Activated CD4-positive, alpha-beta T cell treated with anti-CD3 and anti-CD28 coated beads for 48 hours (primary cell): ENCODE measurements at places on chromosomes 2 and 18.

GRCh38 chr2:31413862-31414550 is 536 bp downstream of the XDH start:
- DNase-seq = no peak

DNA sequence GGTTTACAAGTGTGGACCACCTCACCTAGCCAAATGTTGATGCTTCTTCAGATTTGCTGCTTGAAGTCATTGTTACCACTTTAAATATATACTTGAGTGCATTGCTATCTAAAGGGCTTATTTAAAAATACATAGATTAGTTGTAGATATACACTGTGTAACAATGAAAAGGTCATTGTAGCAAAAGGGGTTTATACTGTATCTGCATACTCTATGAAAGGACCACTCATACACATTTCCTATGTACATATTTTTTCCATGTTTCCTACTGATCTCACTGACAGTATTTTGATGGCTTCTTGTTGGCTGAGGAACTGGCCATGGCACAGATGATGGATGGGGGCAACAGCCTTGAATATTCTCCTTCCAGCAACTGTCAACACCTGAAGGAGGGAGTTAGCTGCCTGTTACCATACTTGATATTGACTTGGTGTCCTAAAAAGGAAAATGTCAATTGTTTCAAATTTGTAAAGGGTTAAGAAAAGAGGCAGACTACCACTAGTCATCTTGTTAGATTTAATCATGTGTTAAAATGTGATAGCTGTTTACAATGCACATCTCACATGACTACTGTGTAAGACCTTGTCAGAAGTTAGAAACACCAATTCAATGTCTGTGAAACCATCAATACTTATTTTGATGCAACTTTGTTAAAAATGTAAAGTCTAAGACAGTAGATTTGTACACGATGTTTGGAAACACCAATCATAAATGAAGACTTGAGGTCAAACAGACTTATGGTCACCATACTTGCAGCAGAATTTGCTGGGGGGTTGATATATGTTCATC is 33.5 kb downstream of the RAB10 start:
- no peak for DNase-seq

GRCh38 chr2:31347750-31348149 is 66.8 kb downstream of the XDH start:
- no peak for DNase-seq

DNA sequence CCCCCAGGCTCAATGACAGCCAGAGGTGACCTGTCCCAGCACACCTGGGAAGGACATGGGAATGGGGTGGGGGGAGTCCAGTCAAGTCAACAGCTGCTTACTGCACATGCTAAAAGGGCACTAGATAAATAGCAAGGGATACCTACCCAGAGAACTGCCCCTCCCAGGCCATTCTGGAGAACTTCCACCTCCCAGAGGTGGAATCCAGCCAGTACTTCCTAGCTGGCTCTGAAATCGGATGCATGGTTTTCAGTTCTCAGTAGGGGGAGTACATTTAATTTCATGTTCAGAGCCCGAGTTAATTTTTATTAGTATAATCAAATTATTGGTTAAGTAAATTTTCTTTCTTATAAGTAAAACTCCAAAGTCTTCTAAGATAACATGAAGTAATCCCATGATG is 28.9 kb upstream of the ITGA6 start:
- no peak for DNase-seq

DNA sequence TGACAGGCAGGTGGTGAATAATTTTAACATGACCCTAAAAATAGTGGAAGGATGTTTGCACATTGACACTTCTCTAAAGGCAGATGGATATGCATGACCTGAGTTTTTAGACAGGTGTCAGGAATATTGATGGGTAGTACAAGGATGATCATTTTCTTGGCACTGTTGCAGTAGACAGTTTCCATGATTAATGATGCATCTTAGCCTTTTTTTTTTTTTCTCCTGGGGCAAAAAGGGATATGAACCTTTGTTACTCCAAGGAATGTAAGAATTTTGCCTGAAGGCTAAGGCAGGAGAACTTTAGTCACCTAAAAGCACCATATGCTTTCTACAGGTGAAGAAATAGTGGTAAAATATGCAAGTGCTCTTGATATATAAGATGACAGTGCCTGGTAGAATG is 136.3 kb upstream of the CAVIN2 start:
- no peak for DNase-seq

DNA sequence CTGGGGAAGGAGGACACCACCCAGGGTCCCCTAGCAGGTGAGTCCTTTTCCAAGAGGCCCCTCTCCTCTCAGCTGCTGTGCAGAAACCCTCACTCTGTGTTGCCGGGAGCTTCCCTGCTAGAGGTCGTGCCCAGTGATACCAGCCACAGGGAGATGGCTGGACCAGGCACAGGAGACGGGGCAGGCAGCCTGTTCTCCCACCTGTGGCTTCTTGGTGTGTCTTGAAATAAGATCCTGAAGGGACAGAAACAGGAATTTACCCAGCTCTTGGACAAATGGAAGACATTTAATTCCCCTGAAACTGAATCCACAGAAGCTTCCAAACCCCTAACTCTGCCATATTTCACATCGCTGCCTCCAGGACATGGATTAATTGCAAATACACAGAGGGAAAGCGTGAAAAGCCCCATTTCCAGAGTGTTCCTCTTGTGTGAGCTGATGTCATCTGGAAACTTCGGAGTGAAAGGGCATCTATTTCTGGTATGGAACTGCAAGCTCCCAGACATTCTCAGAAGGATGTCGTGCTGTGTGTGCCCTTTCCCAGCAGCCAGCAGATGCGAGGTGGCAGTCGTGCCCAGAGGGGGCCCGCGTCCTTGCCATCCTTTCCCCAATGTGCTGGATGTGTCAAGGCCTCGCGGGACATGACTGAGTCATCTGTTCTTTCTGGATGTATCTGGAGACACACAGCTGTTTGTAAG is 177.7 kb downstream of the SEPTIN10 start:
- DNase-seq = no peak

- DNase-seq = no peak
Observed at GRCh38 chr2:85534881-85535280, 4.1 kb upstream of the MAT2A start.

DNA sequence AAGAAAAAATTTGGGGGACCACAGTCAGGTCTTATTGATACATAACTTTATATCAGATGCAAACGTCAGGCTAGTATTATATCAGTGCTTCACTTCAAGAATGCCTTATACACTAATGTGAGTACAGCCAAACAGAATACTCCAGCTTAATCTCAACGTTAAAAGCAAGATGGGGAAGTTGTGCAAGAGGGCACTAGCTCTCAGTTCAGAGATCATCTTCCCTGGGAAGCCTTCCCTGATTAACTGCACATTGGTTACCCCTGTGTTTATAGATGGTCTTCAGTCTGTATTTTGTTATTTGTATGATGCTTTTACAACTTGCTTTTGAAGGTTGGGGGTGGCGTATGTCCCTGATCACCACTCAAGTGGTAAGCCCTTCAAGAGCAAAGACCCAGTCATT is 11.4 kb downstream of the EPAS1 start:
- no peak for DNase-seq

DNA sequence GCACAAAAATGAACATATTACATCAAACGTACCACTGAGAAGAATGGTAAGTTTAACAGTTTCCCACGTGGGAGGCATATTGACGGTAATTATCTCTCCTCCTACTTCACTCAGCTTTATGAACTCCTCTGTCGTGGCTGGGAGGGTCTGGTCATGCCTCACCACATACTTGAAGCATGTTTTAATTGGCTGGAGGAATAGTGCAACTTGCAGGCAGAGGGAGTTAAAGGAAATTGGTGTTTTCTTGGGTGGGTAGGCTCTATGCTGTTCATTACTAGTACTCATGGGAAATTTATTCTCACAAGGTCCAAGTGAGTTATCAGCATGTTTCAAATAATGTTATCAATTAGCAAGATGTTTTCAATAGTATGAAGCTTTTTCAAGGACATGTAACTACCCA is 767.0 kb downstream of the PLCL1 start:
- DNase-seq = no peak

GRCh38 chr2:160266037-160266551 is 66.0 kb upstream of the ITGB6 start:
- DNase-seq = peak; percentile 15

DNA sequence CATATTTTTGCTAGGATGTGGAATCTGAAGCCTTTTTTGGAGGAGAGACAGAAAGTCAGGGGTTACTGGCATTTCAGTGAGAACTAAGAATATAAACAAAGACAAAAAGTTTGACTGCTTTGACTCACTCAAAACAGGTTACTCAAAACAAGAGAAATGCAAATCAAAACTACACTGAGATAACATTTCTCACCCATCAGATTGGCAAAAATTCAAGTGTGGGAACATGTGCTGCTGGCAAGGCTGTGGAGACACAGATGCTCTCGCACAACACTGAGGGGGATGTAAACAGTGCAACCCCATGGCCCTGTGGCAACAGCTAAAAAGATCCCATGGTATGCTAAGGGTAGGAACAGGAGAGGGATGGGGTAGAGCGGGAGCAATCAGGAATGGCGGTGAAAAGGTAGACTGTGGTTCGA is 86.6 kb downstream of the DTNB start:
- peak; percentile 31 for DNase-seq

DNA sequence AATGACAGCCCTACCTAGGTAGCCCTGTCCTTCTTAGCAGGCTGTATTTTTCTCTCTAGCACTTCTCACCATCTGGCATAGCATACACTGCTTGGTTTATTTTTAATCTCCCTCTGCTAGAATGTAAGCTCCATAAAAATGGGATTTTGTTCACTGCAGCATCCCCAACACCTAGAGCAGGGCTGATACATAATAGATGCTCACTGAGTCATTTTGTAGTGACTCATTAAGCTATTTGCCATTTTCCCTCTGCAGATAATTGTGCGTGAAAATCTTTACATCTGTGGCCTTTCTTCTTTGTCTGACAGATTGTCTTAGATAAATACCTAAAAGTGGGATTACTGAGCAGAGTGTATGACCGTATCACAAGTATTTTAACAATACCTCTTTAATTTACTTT is 82.5 kb downstream of the CERS6 start:
- DNase-seq = no peak

DNA sequence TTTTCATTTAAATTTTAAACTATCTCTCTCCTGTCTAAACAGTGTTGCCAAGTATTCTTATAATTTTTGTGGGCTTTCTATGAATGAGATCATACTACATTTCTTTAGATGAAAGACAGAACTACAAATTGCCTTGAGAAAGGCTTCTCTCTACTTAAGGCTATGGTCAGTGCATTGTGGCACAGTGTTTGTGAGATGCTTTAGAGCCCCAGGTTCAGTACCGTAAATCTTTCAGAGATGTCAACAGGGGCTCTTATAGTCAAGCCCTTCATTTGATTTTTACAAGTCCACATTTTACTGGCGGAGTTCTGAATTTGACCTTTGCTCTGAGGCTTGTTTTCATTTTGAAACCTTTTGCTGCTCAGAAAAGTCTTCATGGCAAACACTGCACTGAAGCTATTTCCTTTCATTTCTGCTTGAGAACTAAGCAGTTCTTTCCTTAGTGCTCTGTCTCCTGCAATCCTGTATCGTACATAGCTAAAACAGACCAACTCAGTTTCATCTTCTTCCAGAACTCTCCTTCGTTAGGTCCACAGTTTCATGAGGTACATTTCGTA is 175.2 kb downstream of the NYAP2 start:
- no peak for DNase-seq

DNA sequence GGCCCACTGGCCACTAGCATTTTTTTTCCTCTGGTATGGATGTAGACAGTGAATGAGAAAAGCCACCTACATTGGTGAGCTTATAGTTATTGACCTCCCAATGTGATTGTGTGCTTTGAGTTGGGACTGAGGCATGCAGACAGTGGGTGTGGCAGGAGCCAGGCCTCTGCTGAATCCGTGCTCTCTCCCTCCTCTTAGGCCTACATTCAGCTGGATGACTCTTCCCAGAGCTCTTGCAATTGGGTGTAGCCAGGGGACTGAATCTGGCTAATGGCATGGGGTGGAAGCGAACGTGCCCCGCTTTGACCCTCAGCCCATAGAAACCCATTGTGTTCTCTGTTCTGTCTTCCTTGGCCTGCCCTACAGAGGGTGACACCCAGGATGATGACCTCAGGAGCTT is 698.3 kb upstream of the HS6ST1 start:
- DNase-seq = no peak

DNA sequence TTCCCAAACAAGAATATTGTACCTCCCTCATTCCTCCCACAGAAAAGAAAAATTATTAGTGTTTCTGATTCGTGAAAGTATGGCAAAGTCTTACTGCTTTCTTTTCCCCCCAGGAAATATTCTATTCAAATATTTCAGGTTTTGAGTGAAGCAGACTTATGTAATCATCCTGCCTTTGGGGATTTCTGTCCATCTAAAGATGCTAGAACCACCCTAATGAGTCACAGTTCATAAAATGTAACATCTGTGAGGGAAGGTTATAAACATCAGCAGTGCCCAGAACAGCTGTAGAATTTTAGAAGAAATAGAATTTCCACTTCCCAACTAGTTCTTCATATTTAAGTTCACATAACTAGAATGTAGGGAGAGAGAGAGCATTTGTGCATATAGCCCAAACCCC is 39.0 kb downstream of the EEF1B2 start:
- DNase-seq = no peak

DNA sequence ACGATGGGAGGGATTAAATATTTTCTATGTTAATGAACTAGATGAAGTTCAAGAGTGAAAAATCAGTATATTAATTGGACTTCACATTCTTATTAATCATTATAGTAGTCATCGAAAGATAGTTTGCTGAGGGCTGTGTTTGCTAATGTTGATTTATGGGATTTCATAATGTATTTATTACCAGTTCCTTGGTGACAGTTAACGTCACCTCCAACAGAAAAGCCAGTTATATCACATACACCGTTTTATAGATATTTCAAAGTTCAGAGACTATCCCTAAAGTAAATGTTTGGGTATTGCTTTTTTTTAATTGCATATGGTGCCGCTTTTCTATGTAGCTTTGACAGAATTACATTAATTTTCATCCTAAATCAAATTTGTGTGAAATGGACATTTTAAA is 49.4 kb upstream of the SP5 start:
- no peak for DNase-seq

DNA sequence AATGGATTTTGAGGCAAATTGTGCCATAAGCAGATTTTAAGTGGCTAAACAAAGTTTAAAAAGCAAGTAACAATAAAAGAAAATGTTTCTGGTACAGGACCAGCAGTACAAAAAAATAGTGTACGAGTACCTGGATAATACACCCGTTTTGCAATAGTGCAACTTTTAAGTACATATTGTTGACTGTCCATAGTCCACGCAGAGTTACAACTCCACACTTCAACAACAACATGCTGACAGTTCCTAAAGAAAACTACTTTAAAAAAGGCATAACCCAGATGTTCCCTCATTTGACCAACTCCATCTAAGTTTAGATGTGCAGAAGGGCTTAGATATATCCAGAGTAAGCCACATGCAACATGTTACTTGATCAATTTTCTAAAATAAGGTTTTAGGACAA is 5.1 kb upstream of the STPG4 start:
- no peak for DNase-seq

- DNase-seq = no peak
Observed at GRCh38 chr2:33373986-33374385, 102.5 kb upstream of the RASGRP3 start.

- no peak for DNase-seq
Observed at GRCh38 chr18:68608851-68609490, 105.9 kb downstream of the TMX3 start.
